ENCODE measurements at places on chromosomes 5 and 9. TPM values are rescaled to one million over a fixed set of nuclear protein-coding genes. Genes with fewer than 3 reads are reported as not detected.
A peak's percentile ranks its signal among the peaks of the same experiment; 100 is the strongest.

DNA sequence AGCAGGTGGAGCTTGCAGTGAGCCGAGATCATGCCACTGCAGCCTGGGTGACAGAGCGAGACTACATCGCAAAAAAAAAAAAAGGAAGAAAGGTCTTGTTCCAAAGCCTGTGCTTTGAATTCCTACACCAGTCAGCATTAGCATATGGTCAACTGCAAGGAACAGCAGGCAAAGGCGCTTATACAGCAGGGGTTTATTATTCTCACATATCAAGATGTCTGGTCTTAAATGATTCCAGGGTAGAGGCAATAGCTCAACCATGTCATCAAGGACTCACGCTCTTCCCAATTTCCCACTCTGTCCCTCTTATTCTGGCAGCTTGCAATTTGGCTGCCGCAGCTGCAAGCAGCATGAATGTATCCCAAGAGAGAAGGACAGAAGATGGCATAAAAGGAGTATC, 28.6 kb upstream of the HRH2 start:
- DNase-seq = no peak

DNA sequence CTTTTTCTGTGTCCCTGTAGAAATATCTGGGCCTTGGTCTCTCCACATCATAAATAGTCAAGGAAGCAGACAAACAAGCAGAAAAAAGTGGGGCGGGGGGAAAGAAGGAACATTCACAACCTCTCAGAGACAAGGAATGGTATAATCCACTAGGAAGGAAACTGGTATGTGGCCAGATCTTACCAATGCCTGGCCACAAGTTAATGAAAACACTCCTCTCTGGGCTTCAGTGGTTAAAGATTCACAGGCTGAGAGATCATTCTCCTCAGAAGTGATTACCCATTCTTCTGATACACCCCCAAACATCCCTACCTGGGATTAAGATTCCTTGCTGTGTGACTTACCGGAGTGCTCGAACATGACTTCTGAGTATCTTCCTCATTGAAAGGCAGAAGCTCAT, 290.6 kb downstream of the MARCHF11 start:
- DNase-seq = no peak

DNA sequence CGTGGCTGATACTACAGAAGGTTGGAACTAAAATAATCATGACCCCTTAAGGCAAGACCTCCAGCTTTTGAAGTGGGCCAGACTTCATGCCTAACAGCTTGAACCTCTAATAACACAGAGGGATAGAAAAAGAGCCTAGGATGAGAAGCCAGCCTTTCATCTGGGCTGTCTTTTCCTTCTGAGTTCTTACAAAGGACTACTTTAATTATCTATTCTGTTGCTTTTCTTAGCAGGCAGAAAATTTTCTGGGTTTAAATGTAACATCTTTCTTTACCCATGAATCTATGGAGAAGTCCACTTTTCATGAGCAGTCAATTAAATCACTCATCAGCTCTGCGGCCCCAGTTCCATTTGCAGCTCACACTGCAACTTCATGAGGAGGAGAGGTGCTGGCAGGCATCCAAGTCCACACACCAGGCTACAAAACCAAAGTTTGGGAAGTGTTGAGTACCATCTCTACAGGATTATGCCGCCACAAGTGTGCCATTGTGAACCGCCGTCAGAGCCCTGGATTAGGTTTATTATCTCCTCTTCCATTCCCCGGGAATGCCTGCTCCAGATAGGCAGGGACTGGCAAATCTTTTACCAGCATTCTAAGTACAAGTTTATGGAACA, 192.0 kb downstream of the TLE4 start:
- DNase-seq = no peak

DNA sequence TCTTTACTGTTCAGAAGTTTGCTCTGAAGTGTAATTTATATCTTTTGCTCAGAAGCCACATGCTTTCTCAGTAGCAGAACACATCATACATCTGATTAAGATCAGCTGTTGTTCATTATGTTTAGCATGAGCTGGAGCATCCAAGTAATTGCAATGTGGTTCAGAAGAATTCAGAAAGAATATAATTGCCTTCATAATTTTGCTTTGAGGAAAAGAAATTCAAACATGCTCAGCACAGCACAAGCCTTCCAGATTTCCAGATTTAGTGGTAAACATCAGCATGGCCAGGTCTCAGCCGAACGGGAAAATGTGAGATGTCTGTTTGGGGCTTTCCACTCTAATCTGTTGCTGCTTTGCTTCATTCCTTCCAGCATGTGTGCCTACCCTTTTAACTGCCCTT, 65.9 kb downstream of the ITGA1 start:
- no peak for DNase-seq

DNA sequence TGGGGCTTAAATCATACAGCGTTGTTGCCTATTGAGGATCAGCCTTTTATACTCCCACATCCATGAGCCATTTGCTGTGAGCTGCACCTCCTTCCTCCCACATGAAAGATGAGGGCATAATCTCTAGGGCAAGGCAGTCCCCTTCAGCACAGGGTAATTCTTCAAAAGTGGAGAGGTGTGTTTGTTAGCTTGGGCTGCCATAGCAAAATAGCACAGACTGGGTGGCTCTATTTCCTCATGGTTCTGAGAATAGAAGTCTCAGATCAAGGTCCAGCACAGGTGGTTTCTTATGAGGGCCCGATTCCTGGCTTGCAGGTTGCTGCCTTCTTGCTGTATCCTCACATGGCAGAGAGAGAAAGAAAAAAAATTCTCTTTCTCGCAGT, 121.8 kb upstream of the SLC12A2 start:
- no peak for DNase-seq

GRCh38 chr5:177593511-177593910, 1.5 kb downstream of the TMED9 start:
- no peak for DNase-seq

- DNase-seq = no peak
These were observed 123.1 kb upstream of the PAPPA start for GRCh38 chr9:116030517-116030916.

DNA sequence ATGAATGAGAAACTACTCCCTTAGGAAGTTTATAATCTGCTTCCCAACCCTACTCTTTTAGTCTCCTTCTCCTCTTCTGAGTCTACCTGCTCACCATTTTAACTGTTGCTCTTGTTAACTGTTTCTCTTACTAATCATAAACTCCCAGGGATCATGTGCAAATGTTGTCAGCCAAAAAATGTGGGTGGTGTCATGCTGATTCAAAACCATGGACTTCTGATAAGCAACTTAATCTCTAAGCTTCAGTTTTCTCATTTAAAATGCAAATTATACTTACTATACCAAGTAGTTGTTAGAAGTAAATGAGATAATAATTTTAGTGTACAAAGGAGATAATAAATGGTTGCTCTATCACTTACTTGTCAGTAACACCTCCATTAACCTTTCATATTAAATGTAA, 45.9 kb upstream of the TLX3 start:
- no peak for DNase-seq

DNA sequence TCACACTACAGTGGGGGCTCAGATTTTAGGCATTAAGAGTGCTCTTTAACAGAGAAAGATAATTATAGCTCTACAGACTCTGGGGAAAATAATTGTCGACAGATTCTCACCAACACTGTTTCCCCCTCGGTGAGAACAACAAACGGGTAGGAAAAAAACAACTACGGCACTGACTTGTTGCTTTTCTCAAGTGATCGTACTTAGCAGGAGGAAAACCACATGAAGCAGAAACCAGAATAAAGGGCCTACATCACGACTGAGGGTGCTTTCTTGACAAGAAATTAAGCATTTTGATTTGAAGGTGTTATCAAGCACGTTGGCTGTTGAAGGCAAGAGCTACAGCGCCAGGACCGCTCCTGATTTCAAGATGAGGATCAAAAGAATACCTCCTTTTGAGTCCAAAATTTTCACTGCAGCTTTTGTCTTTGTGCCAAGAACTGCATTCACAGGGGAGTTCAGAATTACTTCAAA, 27.2 kb upstream of the CER1 start:
- no peak for DNase-seq

DNA sequence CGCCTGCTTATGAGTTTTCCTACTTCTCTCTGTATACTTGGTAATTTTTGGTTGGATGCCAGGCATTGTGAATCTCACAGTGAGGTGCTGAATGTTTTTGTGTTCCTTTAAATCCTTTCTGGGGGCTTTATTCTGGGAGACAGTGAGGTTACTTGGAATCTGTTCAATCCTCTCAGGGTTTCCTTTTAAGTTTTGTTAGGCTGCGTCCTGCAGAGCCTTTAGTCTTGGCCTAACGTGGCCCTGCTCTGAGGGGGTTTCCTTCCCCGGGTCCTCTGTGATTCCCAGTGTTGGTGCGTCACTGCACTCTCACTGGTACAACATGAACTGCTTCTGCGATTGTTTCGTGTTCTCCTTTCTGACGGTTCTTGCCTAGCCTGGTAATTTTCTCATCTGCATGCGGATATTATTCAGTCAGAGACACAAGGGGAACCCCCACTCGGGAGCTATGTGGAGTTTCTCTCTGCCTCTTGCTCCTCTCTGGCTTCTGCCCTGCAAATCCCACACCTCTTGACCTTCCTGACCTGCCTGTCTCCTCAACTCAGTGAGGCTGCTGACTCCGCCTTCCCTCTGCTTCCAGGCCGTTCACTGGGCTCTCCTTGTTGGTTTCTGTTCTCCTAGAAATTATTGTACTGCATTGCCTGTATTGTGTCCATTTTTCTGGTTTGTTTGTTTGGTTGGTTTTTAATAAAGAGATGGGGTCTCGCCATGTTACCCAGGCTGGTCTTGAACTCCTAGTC, 128.1 kb downstream of the DAB2IP start:
- no peak for DNase-seq

DNA sequence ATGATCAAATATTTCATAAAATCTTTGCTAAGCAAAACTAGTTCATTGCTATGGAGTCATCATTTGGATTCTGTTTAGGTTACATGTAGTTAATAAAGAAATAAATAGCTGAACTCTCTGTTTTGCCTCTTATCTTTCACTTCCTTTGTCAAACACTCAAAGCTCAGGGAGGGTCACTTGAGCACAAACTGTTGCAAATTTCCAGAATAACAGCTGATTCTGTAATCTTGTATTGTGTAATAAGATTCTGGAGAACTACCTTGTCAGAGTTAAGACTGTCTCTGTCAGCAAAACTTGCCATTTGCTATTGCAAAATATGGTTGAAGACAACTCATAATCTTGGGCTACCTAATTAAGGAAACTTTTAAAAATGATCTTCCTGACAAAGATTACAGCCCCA, 182.0 kb upstream of the MOCS2 start:
- no peak for DNase-seq

DNA sequence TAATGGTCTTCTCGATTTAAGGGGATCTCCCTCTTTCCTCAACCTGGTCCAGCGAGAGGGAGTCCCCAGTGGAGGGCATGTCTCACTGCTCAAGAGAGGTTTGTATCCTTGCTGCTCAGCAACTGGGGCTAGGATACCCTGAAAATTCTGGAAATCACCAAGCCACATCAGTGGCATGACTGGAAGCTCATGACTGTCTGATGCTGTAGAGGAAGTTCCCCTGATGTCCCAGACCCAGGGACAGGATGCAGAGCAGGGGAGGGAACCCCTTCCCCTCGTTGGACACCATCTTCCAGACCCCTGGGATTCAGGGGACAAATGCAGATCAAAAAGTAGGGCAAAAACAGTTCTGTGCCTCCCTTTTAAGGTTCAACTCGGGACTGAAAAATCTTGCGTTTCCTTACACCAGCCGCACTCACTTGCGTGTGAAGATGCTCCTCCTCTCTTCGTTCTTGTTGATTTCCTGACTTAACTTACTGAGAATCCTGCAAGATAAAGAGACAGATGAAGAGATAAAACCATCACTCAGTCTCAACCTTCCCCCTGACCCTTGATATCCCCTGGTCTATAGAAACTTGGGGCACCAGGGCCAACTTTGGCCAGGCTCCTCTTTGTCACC, 22.1 kb downstream of the LCP2 start:
- DNase-seq = no peak

DNA sequence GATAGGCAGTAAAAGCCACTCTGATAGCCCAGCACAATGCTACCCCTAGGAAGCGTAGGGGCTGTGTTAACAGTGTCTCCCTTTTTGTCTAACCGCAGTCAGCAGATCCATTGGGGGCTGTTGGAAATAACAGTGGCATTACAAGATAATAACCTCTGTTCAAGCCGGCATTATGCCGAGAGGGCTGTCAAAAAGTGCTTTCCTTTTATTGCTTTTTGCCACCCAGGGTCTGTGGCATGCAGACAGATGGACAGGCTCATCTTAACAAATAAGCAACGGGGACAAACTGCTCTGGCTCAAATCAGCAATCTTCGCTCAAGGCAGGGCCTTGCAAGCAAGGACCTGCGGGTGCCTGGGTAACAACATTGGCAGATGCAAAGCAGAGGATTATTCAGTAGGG, 123.3 kb downstream of the TLR4 start:
- DNase-seq = no peak

DNA sequence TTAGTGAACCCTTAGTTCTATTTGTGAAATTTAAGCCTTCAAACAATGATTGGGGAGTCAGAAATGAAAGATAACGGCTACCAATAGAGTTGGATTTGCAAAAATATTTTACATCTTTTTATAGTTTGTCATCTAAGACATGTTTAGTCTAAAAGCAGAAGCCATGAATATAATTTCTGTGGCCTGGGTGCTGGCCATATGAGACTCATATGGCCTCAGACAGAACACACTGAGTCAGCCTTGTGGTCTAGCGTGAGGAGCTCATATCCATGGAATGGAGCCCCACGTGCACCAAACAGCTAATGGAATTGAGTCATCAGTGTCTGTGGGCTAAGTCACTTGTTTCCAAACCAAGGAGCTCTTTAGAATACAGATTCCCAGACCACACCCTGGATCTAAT, 240.7 kb upstream of the NREP start:
- DNase-seq = peak; percentile 7

DNA sequence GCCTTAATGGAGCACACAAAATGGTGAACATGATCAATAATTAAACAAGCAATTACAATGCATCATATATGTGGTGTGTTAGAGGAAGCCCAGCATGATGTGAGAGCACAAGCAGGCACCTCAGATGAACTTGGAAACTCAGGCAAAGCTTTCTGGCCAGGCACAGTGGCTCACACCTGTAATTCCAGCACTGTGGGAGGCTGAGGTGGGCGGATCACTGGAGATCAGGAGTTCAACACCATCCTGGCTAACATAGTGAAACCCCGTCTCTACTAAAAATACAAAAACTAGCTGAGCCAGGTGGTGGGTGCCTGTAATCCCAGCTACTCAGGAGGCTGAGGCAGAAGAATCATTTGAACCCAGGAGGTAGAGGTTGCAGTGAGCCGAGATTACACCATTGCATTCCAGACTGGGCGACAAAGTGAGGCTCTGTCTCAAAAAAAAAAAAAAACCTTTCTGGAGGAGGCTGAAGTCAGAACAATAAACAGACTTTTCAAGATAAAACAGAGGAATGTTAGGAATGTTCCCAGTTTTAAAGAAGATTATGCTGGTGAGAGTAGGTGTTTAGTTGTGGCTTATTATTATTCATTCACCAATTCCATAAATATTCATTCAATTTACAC, 159.4 kb downstream of the CEMIP2 start:
- DNase-seq = no peak

Gene PDZD2
- 0.09 TPM for polyA plus RNA-seq

Gene TMEM174
- polyA plus RNA-seq = not detected

Gene MEF2C
- 0.06 TPM for polyA plus RNA-seq

Gene DAB2IP
- polyA plus RNA-seq = 13.9 TPM

Gene PPP3R2
- not detected for polyA plus RNA-seq

Gene TYRP1
- polyA plus RNA-seq = not detected
